ENCODE measurements at places on chromosomes 16 and 17.

- no peak for DNase-seq
Measured at GRCh38 chr17:30550512-30551273, 73.5 kb downstream of the GOSR1 start.

DNA sequence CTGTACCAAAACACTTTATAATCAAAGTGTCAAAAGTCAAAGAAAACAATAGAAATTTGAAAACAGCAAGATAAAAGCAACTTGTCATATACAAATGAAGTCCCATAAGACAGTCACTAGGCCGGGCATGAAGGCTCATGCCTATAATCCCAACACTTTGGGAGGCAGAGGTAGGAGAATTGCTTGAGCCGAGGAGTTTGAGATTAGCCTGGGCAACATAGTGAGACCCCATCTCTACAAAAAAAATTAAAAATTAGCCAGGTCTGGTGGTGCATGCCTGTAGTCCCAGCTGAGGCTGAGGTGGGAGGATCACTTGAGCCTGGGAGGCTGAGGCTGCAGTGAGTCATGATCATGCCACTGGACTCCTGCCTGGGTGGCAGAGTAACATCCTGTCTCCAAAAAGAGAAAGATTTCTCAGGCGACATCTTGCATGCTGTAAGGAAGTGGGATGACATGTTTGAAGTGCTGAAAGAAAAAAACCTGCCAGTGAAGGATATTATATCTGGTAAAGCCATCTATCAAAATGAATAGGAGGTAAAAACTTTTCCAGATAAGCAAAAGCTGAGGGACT lies 98.7 kb upstream of the NACA2 start:
- no peak for DNase-seq

GRCh38 chr17:60065136-60065535 lies 13.6 kb downstream of the HEATR6 start:
- no peak for DNase-seq

GRCh38 chr16:15970743-15971439 lies 21.5 kb downstream of the ABCC1 start:
- DNase-seq = peak; percentile 91

GRCh38 chr17:7109461-7110322 lies 4.9 kb downstream of the ASGR2 start:
- DNase-seq = no peak

DNA sequence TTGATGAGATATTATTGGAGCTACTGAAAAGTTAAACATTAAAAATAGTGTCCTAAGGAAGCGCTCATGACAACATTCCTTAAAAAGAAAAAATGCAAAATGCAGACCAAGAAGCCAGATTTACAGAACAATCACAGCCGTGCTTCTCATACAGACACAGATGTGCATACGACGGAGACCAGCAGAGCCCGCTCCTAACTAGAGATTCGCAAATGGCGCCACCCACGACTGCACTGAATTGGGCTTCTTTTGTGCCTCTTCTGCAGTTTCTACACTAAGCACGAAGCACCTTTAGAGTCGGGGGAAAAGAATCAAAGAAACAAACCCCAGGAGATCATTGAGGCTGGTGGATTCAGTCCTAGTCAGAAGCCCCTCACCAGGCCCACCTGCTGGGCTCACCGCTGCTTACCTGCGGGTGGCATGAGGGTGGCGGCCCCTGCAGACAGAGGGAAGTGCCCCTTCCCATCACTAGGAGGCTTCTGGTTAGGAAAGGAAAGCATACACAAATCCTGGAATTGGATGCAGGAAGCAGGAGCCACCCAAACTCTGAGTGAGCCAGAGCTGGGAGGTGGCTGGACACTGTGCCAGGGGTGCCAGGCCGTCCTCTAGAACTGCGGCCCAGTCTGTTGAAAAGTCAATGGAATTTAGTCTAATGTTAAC lies 64.9 kb upstream of the CHMP6 start:
- no peak for DNase-seq

DNA sequence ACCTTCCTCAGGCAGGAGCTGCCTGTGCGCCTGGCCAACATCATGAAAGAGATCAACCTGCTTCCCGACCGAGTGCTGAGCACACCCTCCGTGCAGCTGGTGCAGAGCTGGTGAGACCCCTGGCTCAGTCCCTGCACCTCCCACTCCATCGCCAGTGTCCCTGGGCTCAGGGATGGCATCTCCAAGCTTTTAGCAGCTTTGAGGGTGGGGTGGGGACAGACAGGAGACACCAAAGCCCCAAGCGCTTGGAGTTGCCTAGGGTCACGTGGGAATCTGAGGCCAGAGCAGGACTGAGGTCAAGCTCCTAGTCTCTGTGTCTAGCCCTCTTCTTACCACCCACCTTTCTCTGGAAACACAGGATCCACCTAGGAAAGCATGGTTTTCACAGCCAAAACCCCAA lies 2.3 kb downstream of the PDK2 start:
- no peak for DNase-seq

GRCh38 chr16:81181013-81181720 lies 57.3 kb upstream of the BCO1 start:
- DNase-seq = peak; percentile 90

- no peak for DNase-seq
Measured at GRCh38 chr17:74305865-74306654, 20.0 kb upstream of the KIF19 start.

DNA sequence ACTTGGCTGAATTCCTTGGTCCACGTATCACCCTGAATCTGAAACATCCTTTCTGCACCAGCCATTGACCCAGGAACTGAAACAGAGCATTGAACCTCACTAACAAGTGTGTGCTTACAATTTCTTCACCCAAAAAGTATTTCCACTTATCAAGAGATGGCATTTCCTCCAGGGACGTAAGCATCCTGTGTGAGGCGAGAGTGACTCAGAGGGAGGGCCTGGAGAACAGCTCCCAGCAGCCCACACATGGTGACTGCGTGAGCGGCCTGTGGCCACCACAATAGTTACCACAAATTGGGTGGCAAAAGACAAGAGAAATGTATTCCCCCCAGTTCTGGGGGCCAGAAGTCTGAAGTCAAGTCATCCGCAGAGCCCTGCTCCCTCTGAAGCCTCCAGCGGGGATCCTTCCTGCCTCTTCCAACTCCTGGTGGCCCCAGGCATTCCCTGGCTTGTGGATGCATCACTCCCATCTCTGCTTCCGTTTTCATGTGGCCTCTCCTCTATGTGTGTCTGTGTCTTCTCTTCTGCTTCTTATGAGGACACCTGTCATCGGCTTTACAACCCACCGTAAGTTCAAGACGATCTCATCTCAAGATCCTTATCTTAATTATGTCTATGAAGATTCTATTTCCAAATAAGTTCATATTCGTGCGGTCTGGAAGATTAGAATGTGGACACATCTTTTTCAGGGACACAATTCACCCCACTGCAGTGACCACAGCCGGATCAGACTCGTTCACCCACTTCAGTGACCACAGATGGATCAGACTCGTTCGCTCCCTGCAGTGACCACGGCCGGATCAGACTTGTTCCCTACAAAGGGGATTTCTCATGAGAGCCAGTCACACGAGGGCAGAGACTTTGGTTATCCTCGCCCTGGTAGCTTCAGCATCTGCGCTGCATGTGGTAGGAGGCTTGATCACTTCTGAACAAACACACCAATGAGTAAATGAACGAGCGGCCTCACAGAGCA lies 122.6 kb upstream of the FOXF1 start:
- DNase-seq = no peak

- DNase-seq = no peak
Measured at GRCh38 chr16:84003038-84003437, 35.0 kb downstream of the NECAB2 start.

DNA sequence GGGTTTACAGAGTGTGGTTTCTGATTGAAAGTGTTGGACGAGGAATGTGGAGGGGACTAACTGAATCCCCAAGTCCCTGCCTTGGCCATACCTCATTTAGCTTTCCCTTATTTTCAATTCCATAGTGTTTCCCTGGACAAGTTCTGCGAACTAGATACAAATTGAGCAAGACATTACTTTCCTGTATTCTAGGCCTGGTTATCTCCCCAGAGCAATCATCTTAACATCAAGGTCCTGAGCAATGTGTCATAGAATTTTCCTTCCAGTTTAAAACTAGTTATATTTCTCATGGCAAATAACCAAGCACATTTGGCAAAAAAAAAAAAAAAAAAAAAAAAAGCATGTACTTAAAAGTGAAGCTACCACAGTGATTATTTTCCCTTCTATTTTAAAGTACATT lies 330.1 kb downstream of the CDH11 start:
- DNase-seq = no peak

DNA sequence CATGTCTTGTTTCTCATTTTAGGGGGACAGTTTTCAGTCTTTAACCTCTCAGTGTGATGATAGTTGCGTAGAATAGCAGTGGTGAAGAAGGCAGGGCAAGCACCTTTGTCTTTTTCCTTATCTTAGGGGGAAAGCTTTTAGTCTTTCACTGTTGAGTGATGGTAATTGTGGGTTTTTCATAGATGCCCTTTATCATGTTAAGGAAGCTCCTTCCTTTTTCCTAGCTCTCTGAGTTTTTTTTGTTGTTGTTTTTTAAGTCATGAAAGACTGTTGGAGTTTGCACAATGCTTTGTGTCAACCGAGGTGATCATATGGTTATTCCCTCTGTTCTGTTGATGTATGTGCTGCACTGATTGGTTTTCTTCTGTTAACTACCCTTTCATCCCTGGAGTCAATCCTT lies 15.7 kb downstream of the NOL11 start:
- DNase-seq = peak; percentile 99

DNA sequence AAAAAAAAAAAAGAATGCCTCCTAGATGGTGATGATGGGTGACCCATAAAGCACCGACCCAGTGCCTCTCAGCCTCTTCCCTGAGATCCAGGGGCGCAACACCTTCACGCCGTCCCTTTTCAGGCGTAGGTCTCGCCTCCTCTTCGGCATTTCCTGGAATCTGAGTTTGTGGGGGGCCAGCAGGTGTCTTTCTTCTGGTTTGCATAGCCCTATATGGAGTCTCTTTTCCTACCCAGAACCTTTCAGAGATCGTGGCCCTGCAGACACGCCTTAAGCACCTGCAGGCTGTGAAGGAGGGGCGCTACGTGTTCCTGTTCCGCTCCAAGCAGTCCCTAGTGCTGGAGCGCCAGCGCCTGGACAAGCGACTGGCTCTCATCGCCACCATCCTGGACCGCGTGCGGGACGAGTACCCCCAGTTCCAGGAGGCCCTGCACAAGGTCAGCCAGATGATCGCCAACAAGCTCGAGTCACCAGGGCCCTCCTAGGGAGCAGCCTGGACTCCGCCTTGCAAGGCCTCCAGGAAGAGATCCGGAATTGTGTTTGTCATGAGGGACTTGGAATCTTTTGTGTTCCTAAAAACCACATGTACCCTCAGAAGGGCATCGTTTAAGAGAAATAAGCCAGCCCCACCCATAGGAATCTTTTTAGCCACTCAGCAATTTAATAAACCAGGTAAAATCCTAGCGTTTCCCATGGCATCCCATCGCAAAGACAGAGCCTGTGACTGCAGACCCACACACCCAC lies 1.9 kb upstream of the GAA start:
- DNase-seq = no peak

DNA sequence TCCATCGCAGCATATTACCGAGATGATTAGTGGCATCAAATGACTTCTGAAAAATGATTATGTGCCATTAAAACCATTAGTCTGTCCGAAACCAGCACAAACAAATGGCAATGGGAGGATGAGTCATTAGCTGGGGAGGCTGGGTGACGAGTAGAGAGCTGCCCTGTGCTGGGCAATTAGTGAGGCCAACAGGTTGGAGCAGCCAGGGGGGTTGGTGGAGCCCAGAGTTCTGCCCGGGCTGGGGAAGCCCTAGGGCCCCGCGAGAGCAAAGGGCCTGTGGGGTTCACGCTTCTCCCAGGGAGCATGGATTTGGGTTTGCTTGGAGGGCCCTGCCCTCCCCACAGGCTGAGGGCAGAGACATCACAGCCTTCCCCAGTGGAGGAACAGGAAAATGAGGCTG lies 152.1 kb upstream of the RPL38 start:
- no peak for DNase-seq

GRCh38 chr17:31585280-31585630 lies 193.8 kb downstream of the RAB11FIP4 start:
- no peak for DNase-seq

DNA sequence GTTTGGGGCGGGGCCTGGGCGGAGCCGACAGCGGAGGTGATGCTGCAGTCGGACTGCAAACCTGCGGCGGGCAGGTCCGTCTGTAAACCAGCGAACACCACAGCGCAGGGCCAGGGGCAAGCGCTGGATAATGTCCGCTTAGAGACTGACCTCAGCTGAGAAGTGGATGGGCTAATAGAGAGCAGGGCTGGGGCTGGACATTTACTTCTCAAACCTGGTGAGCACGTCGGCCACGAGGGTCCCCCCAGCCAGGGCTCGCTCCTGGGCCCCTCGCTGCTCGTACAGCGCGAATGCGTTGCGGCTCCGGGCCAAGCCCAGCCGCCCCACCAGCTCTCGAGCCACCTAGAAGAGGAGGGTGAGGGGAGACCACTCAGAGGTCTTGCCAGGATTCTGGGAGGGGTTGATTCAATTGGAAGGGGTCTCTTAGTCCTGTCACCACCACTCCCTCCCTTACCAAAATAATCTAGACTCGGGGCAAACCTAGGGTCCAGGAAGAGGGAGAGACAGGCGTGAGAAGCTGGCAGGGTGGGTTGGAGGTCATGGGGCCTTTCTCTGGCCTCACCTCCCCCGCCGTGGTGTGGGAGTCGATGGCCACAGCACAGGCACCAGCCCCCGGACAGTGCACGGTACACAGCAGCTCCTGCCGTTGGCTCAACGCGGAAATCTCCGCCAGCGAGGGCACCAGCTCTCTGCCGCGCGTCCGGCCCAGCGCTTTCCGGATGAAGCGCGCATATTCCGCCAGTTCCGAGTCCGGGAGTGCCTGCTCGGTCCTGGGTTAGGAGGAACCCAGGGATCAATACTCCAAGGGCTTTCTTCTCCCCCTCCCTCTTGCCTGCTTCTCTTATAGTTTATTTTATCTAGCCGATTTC lies 5.8 kb downstream of the PLEKHH3 start:
- DNase-seq = no peak

- DNase-seq = no peak
Measured at GRCh38 chr17:3935825-3936355, 19.6 kb upstream of the P2RX1 start.

DNA sequence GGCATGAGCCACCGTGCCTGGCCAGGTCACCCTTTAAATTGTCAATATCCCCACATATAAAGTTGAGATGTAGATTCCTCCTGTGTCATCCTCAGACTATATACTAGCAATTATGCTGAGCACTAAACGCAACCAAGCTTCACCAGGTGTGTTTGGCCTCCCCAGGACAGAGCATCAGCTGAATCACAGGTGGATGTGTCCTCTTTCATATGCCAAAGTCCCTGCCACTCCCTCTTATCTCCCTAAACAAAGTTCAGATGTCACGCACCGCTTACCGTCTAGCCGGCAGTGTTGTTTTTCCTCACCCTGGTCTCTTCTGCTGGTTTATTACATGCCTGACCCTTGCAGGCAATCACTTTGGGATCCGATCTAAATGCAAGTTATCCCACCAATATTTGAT lies 43.8 kb upstream of the ARHGAP44 start:
- DNase-seq = no peak

GRCh38 chr17:48500435-48501426 lies 30.1 kb downstream of the HOXB1 start:
- DNase-seq = no peak

GRCh38 chr16:80459966-80460365 lies 80.8 kb upstream of the DYNLRB2 start:
- DNase-seq = no peak

- peak; percentile 53 for DNase-seq
Measured at GRCh38 chr16:89842471-89843408, 14.5 kb downstream of the SPIRE2 start.

- no peak for DNase-seq
Measured at GRCh38 chr17:32323811-32324491, 18.0 kb downstream of the C17orf75 start.
